ENCODE measurements at places on chromosomes 7 and 10. TPM values are rescaled to one million over a fixed set of nuclear protein-coding genes. Genes with fewer than 3 reads are reported as not detected.

Gene LBX1
- total RNA-seq, result not detected

Gene CPA4
- total RNA-seq, result 0.45 TPM

Gene COL1A2
- 1,770 TPM for total RNA-seq

Gene OGDHL
- total RNA-seq, result not detected

Gene MOGAT3
- not detected for total RNA-seq

Gene BICC1
- 17.3 TPM for total RNA-seq

Gene FBXL13
- total RNA-seq, result 2.6 TPM

Gene PILRA
- total RNA-seq, result 21.5 TPM

Gene GNAT3
- not detected for total RNA-seq

Gene TRPV5
- total RNA-seq, result not detected

All from aorta (tissue), 5 donors.